ENCODE measurements at places on chromosomes 4 and X. TPM values are rescaled to one million over a fixed set of nuclear protein-coding genes. Genes with fewer than 3 reads are reported as not detected.

The EFHC2 gene
- total RNA-seq = 0.16 TPM

The RBMXL3 gene
- total RNA-seq = not detected

The NSG1 gene
- 95.3 TPM for total RNA-seq

The FOXR2 gene
- total RNA-seq = not detected

The HPSE gene
- total RNA-seq = 15.2 TPM

The TEC gene
- 0.16 TPM for total RNA-seq

The ZNF711 gene
- 0.36 TPM for total RNA-seq

The GPAT3 gene
- total RNA-seq = 0.72 TPM

The STATH gene
- total RNA-seq = not detected

The INTU gene
- total RNA-seq = 4.5 TPM

The KLHL13 gene
- total RNA-seq = 5.1 TPM

The DSPP gene
- total RNA-seq = not detected

The KIT gene
- 1.1 TPM for total RNA-seq

The PUDP gene
- 10.0 TPM for total RNA-seq

The DUSP21 gene
- total RNA-seq = not detected
